ENCODE measurements at places on chromosomes 6 and 20.

DNA sequence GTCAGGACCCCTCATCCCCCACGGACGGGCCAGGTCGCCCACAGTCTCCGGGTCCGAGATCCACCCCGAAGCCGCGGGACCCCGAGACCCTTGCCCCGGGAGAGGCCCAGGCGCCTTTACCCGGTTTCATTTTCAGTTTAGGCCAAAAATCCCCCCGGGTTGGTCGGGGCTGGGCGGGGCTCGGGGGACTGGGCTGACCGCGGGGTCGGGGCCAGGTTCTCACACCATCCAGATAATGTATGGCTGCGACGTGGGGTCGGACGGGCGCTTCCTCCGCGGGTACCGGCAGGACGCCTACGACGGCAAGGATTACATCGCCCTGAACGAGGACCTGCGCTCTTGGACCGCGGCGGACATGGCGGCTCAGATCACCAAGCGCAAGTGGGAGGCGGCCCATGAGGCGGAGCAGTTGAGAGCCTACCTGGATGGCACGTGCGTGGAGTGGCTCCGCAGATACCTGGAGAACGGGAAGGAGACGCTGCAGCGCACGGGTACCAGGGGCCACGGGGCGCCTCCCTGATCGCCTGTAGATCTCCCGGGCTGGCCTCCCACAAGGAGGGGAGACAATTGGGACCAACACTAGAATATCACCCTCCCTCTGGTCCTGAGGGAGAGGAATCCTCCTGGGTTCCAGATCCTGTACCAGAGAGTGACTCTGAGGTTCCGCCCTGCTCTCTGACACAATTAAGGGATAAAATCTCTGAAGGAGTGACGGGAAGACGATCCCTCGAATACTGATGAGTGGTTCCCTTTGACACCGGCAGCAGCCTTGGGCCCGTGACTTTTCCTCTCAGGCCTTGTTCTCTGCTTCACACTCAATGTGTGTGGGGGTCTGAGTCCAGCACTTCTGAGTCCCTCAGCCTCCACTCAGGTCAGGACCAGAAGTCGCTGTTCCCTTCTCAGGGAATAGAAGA lies 978 bp downstream of the HLA-A start:
- peak overlapping the region; percentile 86 for H3K4me3 ChIP-seq
- no peaks in the 10 kb centered on the region for H3K27me3 ChIP-seq
- peaks cover 19% of the 10 kb centered on the region for H3K36me3 ChIP-seq
- DNase-seq = no peak
- peaks cover 3% of the 10 kb centered on the region for H3K4me1 ChIP-seq
- no peak overlapping the region for H3K27ac ChIP-seq

DNA sequence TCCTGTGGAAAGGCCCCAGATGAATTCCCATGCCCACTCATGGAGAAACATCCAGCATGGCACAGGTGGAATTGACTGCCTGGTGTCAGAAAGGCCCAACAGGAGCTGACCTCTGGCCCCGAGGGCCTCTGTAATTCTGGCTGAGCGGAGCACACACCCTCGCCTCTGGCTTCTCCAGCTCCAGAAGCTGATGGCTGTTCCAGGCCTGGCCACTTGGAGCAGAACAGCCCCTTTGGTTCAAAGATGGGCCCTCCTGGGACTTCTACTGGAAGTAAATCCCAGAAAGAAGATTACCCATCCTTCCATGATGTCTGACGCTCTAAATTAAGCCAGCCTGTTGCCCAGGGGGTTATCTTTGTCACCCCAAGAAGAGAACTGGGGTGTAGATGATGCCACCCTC lies 275.1 kb upstream of the CDH4 start:
- no peak for DNase-seq
- no peak overlapping the region for H3K4me3 ChIP-seq

GRCh38 chr6:168590406-168590805 lies 149.4 kb downstream of the SMOC2 start:
- H3K4me1 ChIP-seq = peaks cover 3% of the 10 kb centered on the region
- no peaks in the 10 kb centered on the region for H3K36me3 ChIP-seq
- no peak for DNase-seq
- H3K4me3 ChIP-seq = no peak overlapping the region

DNA sequence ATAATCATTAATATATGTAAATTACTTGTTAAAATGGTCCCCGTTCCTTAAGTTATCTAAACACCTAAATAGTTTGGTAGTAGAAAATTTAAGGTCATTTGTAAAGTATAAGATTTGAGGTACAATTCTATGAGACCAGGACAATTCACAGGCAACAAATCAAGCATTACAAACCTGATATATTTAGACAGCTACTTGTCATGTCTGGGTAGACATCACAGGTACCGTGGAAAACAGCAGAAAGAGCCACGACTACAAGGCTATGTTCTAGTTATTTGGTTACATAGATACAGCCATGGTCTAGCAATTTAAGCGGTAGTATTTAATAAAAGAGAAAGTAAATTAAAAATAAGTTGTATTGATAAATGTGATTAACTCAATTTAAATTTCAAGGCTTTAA lies 393.1 kb upstream of the ID4 start:
- no peaks in the 10 kb centered on the region for H3K4me1 ChIP-seq
- H3K27ac ChIP-seq = no peak overlapping the region
- DNase-seq = no peak
- H3K4me3 ChIP-seq = no peak overlapping the region
- no peaks in the 10 kb centered on the region for H3K36me3 ChIP-seq

DNA sequence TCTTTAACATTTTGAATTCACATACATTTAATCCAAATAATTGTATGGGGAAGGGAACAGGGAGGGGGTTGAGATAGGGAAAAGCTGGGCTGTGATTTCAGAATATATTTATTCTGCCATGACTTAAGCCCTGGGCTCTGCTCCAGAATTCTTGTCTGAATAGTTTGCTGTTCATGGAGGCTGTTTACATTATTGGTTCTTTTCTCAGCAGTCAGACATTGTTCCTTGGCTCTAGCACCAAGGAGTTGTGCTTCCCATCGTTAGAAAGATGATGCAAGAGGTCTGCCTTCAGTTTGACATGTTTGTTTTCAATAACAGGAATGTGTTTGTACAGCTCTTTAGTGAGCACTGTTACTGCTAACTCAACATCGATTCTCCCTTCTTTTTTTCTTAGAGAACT lies 198.8 kb upstream of the CDYL start:
- H3K4me1 ChIP-seq = no peaks in the 10 kb centered on the region
- H3K27me3 ChIP-seq = no peaks in the 10 kb centered on the region
- no peak for DNase-seq
- no peak overlapping the region for H3K4me3 ChIP-seq

GRCh38 chr6:125811259-125811658 lies 20.5 kb downstream of the NCOA7 start:
- no peaks in the 10 kb centered on the region for H3K27me3 ChIP-seq
- H3K4me3 ChIP-seq = no peak overlapping the region
- H3K36me3 ChIP-seq = no peaks in the 10 kb centered on the region
- H3K4me1 ChIP-seq = no peaks in the 10 kb centered on the region

- no peak overlapping the region for H3K27ac ChIP-seq
- no peaks in the 10 kb centered on the region for H3K4me1 ChIP-seq
- no peaks in the 10 kb centered on the region for H3K27me3 ChIP-seq
- no peak overlapping the region for H3K4me3 ChIP-seq
These were observed 33.4 kb upstream of the INSM1 start for GRCh38 chr20:20334489-20334888.

- no peak overlapping the region for H3K27ac ChIP-seq
- H3K36me3 ChIP-seq = no peaks in the 10 kb centered on the region
- H3K4me1 ChIP-seq = no peaks in the 10 kb centered on the region
- H3K4me3 ChIP-seq = no peak overlapping the region
- DNase-seq = no peak
These were observed 406.3 kb upstream of the RUNX2 start for GRCh38 chr6:44921798-44922197.

DNA sequence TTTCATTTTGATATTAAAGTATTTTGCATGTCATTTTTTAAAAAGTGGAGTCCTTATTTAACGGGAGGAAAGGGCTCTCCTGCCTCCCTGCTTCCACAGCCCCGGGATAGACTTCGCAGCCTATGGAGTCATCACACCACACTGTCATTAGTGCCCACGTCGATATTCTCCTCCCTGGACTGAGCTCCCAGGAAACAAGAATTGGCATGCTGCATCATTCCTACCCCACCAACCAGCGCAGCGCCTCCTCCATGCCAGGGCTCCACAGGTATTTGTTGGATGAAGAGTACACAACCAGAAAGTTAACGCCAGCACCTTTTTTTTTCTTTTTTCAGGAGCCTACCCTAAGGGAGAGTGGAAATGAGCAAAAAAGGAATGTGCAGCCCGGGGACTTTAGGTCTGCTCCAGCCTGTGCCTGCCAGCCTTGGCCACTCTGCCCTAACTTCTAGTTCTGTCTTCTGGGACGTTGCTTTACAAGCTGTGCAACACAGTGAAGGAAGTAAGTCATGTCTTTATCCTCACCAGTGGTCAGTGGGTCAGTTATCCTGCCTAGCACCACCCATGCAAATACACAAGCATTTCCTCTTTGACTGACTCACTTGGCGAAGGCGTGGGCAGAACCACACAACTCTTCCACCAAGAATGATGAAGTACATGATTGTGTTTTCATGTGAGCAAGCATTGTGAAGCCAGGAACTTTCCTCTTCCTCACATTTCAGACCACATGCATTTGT lies 180.7 kb upstream of the UST start:
- no peak overlapping the region for H3K4me3 ChIP-seq
- DNase-seq = no peak
- H3K27ac ChIP-seq = no peak overlapping the region
- no peaks in the 10 kb centered on the region for H3K36me3 ChIP-seq
- H3K27me3 ChIP-seq = no peaks in the 10 kb centered on the region

DNA sequence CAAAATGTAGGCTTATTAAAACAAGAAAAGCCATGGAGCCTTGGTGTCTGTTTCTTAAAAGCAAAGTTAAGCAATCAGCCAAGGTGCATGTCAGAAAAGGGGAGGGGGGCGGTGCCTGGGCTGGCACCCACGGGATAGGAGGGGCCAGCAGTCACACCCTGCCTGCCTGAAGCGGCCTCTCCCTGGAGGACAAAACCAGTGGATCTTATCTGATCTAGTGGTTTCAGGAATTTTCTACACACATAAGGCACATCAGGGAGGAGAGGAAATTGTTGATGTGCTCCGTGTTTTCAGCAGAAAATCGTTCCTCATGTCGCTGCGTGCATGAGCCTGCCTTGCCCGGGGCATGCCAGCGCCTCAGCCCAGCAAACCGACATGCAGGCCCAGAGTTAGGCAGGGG lies 276.4 kb downstream of the TAF4 start:
- H3K27me3 ChIP-seq = no peaks in the 10 kb centered on the region
- no peak overlapping the region for H3K4me3 ChIP-seq
- H3K27ac ChIP-seq = no peak overlapping the region
- H3K36me3 ChIP-seq = no peaks in the 10 kb centered on the region

- no peak overlapping the region for H3K27ac ChIP-seq
- no peaks in the 10 kb centered on the region for H3K27me3 ChIP-seq
- no peak for DNase-seq
- H3K4me1 ChIP-seq = peaks cover 5% of the 10 kb centered on the region
These were observed 677 bp upstream of the ZBTB24 start for GRCh38 chr6:109483735-109484057.

GRCh38 chr20:9228774-9229450 lies 160.0 kb downstream of the PLCB4 start:
- H3K27ac ChIP-seq = no peak overlapping the region
- no peak overlapping the region for H3K4me3 ChIP-seq
- DNase-seq = no peak

DNA sequence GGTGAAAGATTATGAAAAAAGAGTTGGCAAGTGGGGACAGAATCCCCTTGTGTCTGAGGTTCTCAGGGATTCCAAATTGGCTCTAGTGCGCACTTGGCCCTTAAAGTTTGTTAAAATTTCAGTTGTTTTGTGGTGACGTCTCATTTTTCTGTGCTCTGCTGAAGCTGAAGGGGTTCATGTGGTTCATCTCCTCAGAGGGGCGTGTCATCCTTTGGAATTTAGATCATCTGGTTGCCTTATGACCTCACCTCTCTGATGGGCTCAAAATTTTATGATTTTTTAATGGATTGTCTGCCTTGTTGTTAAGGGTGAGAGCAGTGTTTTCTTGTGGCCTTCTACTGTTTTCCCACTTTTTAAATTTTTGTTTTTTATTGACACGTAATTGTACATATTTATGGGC lies 20.3 kb downstream of the CYB5R4 start:
- no peaks in the 10 kb centered on the region for H3K4me1 ChIP-seq
- no peak overlapping the region for H3K27ac ChIP-seq
- DNase-seq = no peak
- no peak overlapping the region for H3K4me3 ChIP-seq
- H3K36me3 ChIP-seq = no peaks in the 10 kb centered on the region

DNA sequence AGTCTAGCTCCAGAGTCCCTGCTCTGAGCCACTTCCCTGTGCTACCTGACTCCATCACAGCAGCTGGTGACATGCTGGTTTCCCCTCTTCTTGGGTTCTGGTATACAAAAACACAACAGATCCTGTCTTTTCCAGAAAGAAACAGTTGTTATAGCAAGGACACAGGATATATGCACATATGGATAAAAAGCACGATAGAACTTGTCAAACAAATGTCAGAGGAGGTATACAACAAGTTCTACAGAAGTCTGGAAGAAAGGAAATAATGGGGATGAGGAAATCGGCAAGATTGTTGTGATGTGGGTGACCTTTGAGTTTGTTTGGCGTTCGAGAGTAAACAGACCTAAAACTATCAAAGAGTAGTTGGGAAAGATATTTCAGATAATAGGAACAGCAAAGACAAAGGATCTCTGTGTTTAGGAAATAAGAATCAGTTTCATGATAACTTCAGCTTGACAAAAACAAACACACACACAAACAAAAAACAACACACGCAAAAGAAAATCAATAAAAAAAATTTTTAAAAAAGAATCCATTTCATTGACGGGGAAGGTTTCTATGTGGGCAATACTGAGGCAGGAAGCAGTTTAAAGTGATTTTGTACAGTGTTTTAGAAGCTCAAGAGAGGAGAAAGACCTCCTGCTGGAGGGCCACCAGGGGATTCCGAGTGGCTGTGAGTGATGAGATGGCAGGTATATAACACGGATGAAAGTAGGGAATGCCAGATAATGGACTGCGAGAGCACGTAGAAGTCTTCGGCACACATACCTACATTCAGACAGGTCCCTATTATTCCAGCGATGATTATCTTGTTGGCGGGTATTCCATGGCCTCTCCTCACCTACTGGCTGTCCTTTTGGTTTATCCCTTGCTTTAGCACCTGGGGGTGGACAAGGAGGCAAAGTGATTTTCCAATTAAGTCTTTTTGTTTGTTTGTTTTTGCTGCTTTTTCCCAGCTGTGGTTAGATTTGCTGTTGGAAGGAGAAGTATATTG lies 174.9 kb downstream of the HS3ST5 start:
- no peaks in the 10 kb centered on the region for H3K4me1 ChIP-seq
- no peak overlapping the region for H3K4me3 ChIP-seq
- H3K27ac ChIP-seq = no peak overlapping the region
- no peak for DNase-seq
- no peaks in the 10 kb centered on the region for H3K27me3 ChIP-seq

DNA sequence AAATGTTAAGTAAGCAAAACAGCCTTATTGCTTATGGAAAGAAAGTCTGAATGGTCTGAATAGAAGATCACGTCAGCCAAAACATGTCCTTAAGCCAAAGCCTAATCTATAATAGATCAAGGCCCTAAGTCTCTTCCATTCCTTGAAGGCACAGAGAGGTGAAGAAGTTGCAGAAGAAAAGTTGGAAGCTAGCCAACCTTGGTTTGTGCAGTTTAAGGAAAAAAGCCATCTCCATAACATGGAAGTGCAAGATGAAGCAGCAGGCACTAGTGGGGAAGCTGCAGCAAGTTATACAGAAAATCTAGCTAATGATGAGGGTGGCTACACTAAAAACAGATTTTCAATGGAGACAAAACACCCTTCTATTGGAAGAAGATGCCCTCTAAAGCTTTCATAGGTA lies 29.1 kb downstream of the LRRN4 start:
- H3K27me3 ChIP-seq = no peaks in the 10 kb centered on the region
- DNase-seq = no peak
- H3K36me3 ChIP-seq = peaks cover 18% of the 10 kb centered on the region
- no peak overlapping the region for H3K27ac ChIP-seq
- H3K4me3 ChIP-seq = no peak overlapping the region
